Ureter (tissue), 1 donor: ENCODE measurements at places on chromosomes 5 and 9.

- DNase-seq = no peak
Measured at GRCh38 chr5:12330993-12331588, 426.8 kb upstream of the CTNND2 start.

DNA sequence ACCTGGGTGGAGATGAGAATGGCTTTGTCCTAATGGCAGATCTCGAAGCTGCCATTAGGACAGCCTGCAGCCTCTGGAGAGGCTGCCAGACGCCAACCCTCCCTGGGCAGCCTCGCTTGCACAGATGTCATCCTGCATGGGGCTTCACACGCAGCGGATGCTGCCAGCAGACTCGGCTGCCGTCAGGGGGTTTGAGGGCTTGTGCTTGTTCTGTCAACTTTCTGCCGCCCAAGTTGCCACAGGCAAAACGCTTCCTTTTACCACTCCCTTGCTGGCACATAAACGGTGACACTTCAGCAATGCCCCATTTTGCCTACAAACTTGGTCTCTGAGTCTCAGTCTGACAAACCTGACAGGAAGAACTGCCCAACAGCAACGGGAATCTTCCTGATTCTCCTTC is 24.7 kb downstream of the DAP start:
- DNase-seq = no peak

DNA sequence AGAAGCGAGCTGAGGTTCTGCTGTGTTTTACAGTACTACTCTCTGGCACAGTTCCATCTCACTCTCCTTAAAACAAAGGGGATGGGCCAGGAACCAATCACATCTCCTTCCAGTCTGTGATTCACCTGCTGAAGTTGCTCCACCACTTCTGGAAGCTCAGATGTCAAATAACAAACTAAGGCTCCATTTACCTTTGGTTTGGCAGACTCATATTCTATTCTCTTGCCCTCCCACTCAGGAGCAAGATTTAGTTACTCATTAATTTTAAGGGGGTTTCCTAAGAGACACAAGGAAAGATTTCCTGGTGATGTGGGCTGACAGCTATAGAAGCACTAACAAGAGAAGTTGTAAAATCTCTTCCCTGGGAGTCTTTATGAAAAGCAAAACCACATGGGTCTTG is 37.8 kb upstream of the KIF2A start:
- peak; percentile 58 for DNase-seq

DNA sequence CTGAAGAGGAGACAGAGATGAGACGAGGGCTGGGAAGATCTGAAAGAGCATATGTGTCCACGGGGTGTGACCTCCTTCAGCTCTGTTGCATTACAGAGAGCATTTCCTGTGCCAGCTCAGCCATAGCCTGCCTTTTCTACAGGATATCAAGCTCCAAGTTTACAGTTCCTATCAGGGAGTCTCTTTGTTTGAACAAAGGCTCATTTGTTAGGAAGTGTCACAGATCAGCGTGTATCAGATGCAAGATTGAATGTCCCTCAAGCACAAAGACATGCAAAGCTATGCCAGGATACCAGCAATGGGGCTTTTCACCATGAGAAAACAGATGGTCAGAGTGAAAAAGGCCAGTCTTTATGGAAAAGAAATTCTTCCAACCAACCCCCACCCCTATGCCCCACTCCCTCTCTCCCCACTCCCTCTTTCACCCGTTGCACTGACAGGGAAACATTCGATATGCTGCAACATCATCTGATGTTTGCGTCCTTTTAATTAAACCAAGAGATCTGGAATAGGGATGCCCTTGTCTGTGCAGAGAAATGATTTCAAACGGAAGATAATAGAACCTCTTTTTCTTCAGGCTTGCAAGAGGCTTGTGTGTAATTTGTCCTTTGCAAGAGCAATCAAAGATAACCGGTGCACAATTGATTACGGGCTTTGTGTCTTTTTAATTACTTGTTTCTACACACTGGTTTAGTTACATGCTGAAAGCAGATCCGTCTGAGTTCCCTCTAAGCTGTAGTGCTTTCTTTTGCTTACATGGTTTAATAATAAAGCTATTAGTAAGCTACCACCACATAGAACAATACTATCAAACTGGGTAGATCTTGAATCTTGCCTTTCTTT is 263.1 kb upstream of the RGMB start:
- DNase-seq = no peak

DNA sequence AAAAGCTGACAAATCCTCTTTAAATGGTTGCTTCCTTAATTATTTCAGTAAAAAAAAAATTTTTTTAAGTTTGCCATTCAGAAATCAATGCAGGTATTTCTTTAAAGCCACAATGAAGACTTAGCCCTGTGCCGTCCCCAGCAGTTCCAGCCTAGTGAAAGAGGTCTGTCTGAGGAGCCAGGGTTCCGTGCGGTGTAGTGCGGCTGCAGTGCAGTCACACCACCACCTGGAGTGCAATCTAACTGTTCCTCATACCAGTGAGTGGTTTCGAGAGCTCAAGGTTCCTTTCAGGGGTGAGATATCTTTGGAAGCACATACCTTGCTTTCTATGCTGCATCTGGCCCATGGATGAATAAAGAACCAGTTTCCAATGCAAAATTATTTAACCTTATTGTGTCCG is 87.5 kb downstream of the FANCC start:
- DNase-seq = no peak

DNA sequence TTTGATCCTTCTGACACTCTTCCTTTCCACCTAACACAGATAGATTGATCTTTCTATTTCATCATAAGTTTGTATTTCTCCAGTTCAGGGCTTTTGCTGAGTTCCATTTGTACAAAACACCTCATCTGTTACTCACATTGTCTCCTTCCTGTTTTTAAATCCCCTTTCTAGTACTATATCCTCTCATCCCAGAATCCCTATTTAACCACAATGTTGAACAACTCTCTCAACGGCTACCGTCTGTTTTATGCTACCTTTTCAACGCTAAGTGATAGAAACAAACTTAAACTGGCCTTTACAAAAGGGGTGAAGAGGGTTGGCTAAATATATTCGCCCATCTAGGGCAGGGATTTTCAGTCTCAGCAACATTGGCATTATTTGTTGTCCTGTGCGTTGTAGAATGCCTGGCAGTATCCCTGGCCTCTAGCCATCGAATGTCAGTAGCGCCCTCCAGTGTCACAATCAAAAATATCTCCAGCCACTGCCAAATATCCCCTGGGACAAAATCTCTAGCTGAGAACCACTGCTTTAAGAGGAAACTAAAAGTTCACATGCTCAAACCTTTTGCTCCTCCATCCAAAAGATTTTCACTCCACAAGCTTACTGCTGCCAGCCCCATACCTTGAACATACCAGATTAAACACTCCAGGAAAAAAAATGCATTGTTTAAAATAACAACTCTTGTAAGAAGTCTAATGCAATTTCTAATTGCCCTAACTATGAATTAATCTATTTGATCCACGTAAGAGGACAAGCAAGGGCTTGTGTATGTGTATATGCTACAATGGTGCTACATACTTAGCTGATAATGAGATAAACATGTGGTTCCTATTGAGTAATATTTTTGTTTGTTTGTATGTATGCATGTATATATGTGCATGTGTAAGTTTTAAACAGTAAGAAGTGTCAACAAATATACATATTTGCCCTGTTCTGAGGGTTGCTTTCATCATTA is 344.0 kb downstream of the PTPRD start:
- DNase-seq = no peak
